ENCODE measurements at places on chromosomes 3 and 15.

- no peak for DNase-seq
Observed at GRCh38 chr3:112900113-112900512, 53.4 kb upstream of the CD200R1L start.

GRCh38 chr3:160105907-160106584 is 117.4 kb downstream of the IL12A start:
- no peak for DNase-seq

DNA sequence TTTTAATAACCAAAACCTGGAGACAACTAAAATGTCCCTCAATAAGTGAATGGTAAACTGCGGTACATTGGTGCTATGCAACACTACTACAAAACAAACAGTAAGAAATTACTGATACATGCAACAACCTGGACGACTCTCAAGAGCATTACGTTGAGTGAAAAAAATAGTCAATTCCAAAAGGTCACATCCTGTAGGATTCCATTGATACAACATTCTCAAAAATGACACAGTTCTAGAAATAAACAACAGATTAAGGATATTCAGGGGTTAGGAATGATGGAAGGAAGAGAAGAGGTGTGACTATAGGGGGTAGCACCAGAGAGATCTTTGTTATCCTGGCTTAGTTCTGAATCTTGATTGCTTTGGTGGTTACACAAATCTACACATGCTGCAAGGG is 72.2 kb downstream of the ZNF148 start:
- no peak for DNase-seq

DNA sequence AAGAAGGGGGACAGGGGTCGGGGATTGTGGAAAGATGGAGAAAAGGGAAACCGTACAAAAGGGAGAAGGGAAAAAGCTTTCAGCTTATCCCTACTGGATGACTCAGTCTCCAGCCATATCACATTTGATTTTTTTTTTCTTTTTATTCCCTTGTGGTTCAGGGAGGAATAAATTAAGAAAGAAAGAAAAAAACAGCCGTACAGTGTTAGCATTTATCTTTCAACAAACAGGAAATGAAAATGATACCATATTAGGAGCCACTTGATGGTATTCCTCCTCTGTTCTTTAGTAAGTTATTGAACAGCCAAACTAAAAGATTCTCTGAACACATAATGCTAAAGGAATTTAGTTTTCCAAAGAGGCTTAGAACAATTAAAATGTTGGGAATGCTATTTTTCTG is 594.4 kb downstream of the FOXP1 start:
- no peak for DNase-seq

DNA sequence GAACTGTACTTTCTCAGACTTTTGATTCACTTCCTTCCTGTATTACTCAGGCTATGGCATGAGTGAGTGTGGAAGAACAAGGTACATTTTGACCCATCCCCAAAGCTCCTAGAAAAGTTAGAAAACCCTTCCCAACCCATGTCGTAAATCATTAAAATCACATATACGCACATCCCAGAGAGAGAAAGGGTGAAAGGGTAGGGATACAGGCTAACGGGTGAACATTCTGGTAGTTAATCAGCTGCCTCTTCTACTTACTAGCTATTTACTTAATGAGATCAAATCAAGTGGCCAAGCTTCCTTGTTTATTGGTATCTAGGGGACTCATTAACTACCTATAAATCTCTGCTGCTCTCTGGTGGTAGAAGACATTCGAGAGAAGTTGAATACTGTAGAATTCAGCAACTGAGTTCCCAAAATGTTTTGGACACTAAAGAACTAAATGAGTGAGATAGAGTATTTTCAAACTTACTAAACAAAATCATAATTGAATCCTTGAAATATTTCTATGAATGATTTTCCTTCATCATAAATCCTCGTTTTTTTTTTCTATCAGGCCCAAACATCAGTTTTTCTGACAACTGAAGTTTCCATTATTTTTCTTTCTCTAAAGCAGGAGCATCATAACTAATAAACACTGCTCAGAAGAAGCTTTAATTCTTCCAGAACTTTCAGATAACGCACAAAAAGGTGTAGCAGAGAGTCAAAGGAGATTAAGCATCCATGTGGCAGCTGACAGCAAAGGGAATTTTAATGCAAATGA is 124.2 kb downstream of the IMPG2 start:
- DNase-seq = no peak

DNA sequence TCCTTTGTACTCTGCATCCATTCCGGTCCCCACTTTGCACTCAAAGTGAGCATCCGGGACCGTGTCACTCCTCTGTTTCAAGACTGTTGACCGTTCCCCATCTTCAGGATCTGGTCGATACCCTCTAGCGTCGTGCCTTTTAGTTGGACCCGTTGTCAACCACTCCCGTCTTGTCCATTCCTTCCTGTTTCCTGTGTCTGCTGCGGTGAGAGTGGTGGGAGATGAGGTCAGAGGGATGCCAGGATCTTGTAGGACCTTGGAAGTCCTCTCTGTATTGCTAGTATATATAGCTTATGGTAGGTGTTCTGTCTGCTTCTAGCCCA is 624 bp downstream of the BRK1 start:
- DNase-seq = no peak

DNA sequence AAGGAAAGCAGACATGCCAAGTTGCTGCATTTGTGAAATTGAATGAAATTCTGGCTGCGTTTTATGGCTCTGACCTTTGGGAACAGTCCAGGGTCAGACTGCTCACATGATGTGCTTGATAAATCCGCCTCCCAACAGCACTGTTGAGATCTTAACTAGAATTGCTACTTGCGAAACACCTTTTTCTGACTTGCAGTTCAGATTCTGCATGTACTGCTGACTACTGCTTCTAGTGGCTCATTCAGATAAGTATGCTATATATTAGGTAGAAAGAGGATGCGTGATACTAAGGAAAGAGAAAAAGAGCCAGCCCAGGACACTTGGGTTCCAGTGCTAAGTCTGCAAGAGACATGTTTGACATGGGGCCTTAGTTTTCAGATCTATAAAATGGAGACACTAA is 129.4 kb downstream of the LPP start:
- DNase-seq = no peak

DNA sequence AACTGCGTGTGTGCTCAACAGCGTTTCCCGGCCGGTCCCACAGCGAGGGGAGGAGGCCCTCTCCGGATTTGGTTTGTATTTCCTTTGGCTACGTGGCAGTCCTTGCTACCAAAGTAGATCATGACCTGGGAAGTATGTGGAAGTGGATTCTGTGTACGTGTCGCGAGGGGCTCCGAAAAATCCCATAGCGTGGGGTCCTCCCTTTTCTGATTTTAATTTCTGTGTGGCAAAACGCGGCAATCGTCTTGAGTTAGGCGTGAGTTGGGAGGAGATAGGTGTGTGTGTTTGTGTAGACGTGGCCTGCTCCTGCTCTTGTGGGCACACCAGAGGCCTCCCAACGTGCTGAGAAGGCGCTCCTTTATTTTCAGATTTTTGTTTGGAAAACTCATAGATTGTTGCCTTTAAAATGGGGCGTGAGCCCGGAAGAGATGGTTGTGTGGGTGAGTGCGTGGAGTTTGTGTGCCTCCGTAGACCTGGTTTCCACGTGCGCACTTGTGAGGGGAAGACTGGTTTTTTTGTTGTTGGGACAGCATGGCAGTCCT is 1.2 kb downstream of the TRIM71 start:
- DNase-seq = no peak

GRCh38 chr15:93110502-93111040 is 21.6 kb upstream of the RGMA start:
- DNase-seq = no peak

- DNase-seq = no peak
Observed at GRCh38 chr3:124814620-124815421, 72.3 kb downstream of the ITGB5 start.

DNA sequence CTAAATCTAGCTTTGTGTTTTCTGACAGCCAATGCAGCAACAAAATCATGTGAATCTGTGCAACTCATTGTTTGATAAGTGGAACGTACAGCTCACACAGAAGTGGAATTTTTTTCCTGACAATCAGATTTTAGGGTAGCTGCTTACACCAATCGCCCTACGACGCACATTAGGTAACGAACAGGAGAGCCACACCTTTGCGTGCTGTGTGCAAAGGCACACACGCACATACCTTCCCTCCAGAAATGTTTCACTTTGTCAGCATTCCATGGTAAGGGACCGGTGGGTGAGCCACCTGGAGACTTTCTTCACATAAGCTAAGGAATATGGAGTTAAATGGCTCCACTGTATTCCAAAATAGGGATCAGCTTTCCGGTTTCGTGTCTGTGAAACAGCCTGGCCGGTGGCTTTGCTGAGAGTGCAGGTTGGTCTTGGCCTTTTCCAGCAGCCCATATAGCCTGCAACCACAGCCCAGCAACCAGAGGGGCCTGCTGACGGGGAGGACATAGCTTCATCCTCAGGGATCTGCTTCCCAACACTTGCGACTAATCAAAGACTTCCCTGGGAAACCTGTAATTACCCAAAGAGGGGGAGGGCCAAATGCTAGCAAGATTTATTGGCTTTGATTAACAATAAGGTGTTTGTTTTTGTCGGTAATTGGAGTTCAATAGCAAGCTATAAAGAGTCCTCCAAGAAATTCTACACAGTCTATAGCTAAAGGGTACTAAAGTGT is 145.3 kb downstream of the ADAMTS17 start:
- DNase-seq = no peak

GRCh38 chr15:97995881-97996603 is 35.5 kb downstream of the ARRDC4 start:
- DNase-seq = no peak

DNA sequence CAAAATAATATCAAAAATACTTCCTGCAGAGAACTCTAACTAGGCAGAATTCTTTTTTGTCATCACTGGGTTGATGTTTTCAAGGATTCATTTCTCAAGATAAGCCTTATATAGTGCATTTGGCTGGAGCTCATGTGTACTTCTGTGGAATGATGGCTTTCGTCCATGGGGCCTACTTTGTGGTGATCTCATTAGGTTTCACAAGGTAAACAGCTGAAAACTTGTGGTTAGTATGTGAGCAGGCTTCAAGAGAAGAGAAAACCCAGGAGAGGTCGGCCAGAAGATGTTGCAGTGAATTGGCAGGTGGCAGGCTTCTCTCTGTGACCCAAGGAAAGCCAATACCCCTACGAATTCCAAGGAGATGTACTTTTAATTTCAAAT is 121.4 kb upstream of the PHLDB2 start:
- no peak for DNase-seq
